ENCODE measurements at places on chromosomes 12 and 14.
A peak's percentile ranks its signal among the peaks of the same experiment; 100 is the strongest.

- DNase-seq = peak; percentile 74
Measured at GRCh38 chr12:116708826-116709756, 28.8 kb downstream of the SPRING1 start.

GRCh38 chr14:73726025-73726961 is 12.1 kb upstream of the PNMA1 start:
- no peak for DNase-seq

DNA sequence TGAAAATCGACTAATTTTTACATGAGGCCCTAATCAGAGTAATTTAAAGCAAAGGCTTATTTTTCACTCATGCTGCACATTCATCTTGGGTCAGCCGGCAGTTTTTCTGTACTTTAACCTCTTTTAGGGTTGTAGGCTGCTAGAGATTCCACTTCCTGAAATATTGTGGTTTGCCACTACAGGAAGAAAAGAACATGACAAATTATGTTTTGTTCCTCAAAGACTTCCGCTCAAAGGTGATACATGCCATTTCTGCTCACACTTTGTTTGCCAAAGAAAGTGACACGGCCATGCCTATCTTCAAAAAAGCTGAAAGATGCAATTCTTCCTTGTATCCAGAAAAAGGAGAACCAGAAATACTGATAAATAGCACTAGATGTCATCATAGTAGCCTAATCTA is 183.4 kb upstream of the PPFIA2 start:
- no peak for DNase-seq

GRCh38 chr12:69884386-69884785 is 59.4 kb downstream of the MYRFL start:
- DNase-seq = no peak

GRCh38 chr12:76189851-76190250 is 105.4 kb upstream of the NAP1L1 start:
- no peak for DNase-seq

DNA sequence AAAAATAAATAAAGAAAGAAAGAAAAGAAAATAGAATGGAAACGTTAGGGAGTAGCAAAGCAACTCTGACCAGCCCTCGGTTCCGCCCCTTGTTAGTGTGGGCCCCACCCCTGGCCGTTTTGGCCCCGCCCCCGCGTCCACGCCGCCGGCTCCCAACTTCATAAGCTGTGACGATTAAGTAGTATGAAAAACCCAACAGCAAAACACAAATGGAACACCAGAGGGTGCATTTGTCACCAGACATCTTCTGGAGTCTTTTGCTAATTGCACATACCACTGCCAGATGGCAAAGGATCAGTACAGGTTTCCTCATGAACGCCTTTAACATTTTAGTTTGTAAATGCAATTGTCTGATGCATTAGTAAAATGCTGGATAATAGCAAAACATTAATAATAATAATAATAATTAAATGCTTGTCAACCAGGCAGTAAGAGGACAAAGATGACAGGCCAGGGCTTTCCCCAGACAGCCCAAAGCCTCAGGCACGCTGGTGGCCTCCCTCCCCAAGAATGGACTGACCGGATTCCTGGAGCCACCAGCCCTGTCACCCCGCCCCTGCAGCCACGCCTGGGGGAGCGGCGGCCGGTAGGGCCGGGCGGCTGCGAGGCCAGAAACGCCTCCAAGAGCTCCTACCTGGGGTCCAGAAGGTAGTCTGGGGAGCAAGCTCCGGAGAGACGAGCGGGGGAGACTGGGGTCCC is 23.6 kb downstream of the HSP90AA1 start:
- DNase-seq = peak; percentile 84

Measured in activated CD8-positive, alpha-beta memory T cell treated with anti-CD3 and anti-CD28 coated beads for 24 hours (primary cell).